NCI-H1436 (cell line): ENCODE measurements at places on chromosomes 2 and 18.
A peak's percentile ranks its signal among the peaks of the same experiment; 100 is the strongest.

GRCh38 chr2:225531559-225531958 is 132.0 kb downstream of the NYAP2 start:
- DNase-seq, result peak; percentile 23

- no peak for DNase-seq
Measured at GRCh38 chr2:54663424-54664030, 59.9 kb upstream of the EML6 start.

- no peak for DNase-seq
Measured at GRCh38 chr2:46003903-46004473, 293.2 kb upstream of the EPAS1 start.

DNA sequence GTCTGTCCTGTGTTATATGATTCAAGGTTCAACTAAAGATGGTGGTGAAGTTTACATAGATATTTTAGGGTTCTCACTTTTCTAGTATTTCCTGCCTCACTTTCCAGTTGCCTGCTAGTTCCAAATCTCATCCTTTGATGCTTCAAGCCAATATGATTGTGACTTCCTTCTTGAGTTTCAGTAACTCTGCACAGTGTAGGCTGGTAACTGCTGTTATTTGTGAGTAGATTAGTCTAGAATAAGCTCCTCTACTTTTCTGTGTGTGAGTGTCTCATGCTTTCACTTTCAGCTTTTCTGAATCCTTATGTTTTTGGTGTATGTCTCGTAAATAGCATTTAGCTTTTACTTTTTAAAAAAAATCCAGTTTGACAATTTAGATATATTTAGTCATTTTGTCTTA is 42.6 kb downstream of the GALNT1 start:
- no peak for DNase-seq

- no peak for DNase-seq
Measured at GRCh38 chr2:136796339-136796738, 31.0 kb downstream of the THSD7B start.

DNA sequence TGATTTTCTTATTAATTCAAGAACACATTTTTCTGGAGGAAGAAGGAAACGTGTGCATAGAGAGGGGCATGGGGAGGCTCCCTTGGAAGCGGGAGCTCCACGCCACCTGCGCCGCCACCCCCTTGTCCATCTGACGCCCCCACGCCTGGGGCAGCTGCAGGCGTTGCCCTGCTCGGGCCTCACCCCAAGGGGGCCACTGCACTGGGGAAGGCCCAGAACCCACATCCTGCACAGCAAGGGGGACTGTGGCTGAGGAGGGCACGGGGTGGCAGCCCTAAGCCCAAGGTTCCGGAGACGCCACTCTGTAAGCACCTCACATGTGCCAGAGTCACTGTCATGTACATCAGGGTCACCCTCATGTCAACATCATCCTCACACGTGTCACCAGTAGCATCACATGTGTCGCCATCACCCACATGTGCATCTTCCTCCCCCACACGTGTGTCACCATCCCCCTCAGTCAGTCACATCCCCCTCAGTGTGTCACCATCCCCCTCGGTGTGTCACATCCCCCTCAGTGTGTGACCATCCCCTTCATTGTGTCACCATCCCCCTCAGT is 486.7 kb upstream of the SALL3 start:
- no peak for DNase-seq

DNA sequence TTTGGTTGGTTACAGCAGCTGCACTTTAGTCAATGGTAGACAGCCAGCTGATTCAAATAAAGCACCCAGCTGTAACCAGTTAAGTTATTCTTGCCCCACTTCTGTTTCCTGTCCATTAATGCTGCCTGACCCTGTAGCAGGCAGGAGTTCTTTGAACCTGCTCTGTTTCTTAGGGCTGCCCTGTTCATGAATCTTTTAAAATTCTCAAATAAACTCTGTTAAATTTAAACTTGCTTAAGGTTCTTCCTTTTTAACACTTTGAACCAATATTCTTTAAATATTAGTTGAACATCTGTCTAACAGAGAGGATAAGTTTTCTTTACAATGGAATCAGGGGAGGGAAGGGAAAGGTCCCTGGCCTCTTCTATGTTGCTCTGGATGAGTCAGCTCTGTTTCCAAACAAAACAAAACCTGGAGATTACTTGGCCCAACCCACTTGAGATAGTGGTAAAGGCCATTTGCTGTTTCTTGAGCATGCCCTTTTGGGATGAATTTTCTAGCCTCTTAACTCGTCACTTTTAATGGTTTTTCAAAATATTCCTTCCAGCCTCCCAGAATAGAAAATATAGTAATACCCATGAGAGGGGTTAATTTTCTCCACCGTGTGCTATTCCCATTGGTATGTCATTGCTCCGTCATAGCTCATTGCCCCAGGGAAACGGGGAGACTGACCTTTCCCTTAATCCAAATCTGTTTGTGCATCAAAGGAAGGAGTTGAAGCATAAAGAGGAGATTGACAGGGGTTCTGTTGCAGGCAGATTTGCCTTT is 112.1 kb upstream of the FHL2 start:
- no peak for DNase-seq

GRCh38 chr2:128613876-128614275 is 295.2 kb upstream of the HS6ST1 start:
- DNase-seq, result no peak

- DNase-seq, result no peak
Measured at GRCh38 chr2:68548396-68548795, 81.0 kb downstream of the APLF start.

DNA sequence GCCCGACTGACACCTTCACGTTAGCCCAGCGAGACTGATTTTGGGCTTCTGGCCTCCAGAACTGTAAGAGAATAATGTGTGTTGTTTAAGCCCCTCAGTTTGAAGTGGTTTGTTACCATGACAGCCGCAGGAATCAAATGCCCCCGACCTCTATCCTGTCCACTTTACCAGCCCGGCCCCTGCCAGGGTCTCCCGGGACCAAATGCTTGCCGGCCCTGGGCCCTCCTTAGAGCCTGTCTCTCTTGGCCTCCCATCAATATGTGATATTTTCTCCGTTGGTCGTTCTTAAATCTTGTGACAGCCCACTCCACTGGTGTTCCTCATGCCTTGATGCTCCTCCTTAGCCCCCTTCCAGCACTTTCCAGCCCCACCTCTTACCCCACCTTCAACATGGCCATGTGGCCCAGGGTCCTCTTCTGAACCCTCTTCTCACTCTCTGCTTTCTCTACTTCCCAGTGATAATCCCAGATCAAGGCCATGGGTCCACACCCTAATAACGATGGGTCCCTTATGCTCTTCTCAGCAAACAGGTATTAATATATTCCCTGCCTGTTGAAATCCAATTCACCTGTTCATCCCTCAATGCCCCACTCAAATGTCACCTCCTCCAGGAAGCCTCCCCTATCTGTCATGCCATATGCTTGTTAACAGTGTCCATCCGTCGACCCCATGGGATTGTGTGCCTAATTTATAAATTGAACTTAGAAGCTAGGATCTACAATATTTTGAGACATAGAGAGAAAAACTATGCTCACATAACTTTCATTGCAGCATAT is 192.8 kb downstream of the ZFP36L2 start:
- DNase-seq, result no peak

DNA sequence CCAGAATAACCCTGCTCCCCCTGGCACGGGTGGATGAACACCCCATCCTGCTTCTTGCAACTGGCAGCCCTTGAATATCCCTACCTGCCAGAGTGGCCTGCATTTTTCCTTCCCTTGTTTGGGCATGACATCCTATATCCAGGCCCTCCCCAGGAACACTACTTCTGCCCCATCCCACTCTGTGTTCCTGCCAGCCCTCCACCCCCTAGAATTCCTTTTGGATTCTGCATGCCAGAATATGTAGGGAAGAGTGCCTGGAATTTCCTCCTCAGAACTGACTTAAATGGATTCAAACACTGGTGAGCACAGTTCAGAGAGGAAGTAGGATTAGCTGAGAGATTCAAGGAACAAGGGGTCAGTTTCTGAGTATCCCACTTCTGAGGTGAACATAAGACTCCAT is 123.5 kb upstream of the PELI1 start:
- no peak for DNase-seq

- DNase-seq, result no peak
Measured at GRCh38 chr2:181991171-181991885, 5.7 kb downstream of the PPP1R1C start.
